NCI-H774 (cell line): ENCODE measurements at places on chromosomes 4 and X.

GRCh38 chr4:38791010-38791409 is 8.2 kb upstream of the TLR10 start:
- no peak for DNase-seq

DNA sequence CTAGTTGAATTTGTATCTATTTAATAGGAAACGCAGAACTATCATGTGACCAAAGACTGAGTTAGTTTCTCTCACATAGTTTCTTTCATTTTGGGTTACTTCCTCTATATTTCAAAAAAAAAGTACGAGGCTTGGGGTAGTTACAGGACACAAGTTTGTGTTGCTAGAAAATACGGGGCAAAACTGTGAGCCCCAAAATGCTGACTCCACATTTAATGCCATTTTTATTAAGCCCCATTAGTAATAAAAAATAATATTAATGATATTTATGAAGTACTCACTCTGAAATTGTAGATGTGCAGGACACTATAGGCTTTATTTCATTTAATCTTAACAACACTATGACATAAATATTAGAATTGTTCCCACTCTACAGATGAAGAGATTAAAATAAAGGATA is 268.6 kb downstream of the DTHD1 start:
- no peak for DNase-seq

- no peak for DNase-seq
Measured at GRCh38 chr4:106315476-106315967, 487 bp downstream of the TBCK start.

GRCh38 chr4:6912441-6912840 is 2.8 kb downstream of the TBC1D14 start:
- DNase-seq = no peak

GRCh38 chr4:17817027-17817426 is 6.2 kb downstream of the NCAPG start:
- DNase-seq = no peak

DNA sequence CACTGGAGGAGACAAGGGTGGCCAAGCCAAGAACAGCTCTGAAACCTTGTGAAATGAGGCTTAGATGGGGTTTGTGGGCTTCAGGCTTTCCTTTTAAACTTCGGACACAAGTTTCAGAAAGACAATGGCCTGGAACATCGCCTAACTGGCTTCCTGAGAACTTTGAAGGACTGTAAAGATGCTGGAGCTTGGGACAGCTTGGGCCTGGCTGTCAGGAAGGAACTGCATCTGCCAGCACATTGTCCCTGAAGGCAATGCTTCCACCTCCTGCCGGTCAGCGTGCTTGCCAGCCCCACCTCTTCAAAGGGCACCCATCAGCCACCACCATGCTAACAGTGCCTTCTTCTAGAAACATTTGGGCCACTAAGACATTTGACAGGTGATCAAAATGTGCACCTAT is 107.9 kb downstream of the DRD5 start:
- DNase-seq = no peak

- DNase-seq = no peak
Measured at GRCh38 chrX:7062903-7063302, 84.6 kb upstream of the STS start.

DNA sequence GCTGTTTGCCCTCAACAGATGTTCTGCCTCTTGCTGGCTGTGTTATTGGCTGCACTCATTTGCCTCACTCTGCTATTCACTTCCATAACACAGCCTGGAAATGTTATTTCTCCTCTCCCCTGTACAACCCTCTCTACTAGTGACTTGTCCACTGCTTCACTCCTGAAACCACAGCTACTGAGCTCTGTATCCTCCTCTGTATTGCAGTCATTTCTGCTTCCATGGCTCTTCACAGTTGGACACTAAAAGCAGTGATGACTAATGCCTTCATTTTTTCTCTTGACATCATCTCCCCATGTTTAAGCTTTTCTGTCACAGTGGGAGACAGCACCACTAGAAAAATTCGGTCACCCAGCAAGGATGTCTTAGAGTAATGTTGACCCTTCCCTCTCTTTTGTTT is 123.0 kb upstream of the PPP1R2C start:
- DNase-seq = no peak

- DNase-seq = no peak
Measured at GRCh38 chr4:74109870-74110605, 11.0 kb upstream of the CXCL2 start.

DNA sequence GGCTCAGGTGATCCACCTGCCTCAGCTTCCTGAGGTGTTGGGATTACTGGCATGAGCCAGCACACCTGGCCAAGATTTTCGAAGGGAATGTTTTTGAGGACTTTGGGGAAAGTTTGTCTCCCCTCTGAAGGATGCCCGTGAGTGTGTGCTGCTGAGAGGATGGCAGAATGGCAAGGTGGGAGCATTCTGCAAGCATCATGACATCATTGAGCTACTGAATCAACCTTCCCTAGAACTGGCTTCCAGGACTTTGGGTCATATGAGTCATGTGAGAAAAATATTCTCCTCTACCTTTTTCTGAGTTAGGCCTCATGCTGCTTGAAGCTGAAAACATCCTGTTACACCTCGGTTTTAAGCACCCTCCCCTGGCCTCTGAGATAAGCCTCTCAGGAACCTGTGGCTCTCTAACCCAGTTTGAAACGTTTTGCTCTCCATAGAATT is 31.0 kb downstream of the TMEM131L start:
- DNase-seq = no peak

GRCh38 chr4:150990250-150990649 is 24.8 kb downstream of the LRBA start:
- DNase-seq = no peak

DNA sequence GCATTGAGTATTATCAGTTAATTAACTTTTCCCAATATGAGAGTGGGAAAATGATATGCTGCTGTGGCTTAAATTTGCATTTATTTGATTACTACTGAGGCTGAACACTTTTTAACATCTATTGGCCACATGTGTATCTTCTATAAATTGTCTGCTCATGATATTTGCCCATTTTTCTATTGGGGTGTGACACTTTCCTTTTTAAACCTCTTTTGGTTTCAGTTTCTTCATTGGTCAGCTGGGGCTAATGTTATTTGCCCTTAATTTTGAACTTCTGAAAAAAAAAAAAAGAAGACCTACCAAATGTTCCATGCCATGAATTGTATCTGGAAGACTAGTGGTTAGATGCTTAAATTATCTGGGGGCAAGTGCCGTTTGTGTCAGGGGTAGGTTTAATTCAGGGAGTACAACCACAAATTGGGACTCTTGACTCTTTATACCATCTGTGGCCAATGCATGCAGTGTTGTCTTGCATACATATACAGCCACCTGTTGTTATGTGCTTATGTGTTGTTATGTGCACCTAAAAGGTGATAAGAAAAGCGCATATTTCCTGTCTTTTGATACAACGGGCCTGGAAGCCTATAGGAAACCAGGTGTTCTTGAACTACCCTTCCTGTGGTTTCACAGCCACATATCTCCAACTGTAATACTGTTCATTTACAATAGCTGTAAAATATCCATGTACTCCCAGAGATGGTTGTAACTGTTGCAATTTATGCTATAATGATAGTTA is 49.0 kb downstream of the SH2D1A start:
- DNase-seq = no peak

DNA sequence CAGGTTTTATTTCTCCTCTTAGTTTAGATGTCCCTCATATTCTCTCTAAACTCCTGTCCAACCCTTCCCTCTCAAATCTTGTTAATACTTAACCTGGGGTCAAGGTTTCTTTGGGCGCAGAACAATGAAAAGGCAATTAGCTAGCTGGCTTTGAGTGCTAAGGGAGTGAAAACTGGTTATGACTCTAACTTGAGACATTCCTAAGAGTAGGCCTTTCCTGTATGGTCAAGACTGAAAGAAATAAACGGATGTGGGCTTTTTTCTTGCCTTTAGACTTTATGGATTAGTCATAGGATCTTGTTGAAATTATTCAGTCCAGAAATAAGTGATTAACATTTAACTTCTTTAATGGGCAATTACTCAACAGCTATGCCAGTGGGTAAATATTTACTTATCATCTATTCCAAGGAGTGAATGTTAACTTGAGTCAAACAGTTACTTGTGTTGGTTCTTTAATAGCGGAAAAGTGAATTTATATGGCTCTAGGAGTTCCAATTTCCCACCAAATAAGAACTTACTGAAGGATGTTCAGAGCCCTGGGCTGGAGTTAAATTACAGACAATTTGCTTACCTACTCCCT is 141.7 kb upstream of the SCML1 start:
- no peak for DNase-seq

- DNase-seq = no peak
Measured at GRCh38 chr4:141971869-141972268, 335.5 kb downstream of the IL15 start.

DNA sequence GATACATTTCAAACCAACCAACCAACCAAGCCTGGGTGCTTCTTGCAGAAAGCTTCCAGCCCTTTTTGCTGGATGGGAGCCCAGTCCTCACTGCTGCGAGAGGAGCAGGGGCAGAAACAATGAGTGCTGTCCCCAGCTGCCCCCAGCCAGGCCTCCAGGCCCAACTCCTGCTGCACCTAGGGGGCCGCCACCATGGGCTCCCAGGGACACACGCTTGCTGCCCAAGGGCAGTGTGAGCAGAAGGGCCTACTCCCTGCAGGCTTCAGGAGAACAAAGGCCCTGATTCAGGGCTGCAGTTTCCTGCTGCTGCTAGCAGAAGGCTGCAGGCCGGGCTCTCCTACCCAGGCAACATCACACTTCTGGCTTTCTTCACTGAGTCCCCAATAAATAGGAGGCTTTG is 37.7 kb upstream of the ENPP6 start:
- DNase-seq = no peak

DNA sequence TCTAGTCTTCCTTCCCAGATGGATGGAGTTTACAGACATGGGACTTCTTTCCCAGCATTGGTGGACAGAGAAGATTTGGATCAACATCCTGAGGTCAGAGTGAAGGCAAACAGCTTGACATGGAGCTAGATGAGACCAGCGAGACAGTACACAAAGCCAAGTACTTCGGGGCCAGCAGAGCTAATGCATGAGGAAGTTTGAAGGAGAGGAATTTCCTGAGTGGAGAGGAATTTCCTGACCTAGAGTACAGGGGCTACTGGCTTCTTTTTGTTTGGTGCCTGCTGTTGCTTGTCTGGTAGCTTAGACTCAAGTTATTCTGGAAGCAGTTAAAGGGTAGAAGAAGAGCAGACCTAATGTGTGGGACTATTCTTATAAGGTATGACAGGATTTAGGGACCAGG is 69.1 kb upstream of the EOLA2 start:
- DNase-seq = no peak

GRCh38 chr4:46249516-46249915 is 125.7 kb upstream of the GABRG1 start:
- no peak for DNase-seq

DNA sequence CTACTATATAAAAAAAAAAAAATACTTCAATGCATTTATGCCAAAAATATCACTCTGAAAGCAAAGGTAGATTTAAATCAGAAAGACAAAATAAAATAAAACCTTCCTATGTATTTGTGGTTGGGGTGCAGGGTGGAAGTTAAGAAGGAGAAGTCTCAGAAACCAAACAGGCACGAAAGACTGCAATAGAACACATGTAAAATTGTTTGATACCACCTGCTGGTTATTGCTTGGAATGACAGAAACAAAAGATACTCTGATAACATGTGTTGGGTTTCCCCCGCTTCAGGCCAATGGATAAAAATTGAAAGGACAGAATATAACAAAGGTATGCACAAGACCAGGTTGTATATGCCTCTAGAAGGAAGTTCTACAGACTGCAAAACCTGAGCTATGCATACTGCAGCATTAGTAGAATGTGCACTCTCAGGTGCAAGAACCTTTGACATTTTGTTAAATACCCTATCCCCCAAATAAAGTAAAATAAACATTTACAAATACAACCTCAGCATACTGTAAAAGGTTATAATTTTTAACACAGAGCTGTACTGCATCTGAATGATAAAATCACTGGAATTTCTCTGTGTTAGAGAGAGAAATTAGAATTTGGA is 118.8 kb downstream of the GABRA2 start:
- DNase-seq = no peak

DNA sequence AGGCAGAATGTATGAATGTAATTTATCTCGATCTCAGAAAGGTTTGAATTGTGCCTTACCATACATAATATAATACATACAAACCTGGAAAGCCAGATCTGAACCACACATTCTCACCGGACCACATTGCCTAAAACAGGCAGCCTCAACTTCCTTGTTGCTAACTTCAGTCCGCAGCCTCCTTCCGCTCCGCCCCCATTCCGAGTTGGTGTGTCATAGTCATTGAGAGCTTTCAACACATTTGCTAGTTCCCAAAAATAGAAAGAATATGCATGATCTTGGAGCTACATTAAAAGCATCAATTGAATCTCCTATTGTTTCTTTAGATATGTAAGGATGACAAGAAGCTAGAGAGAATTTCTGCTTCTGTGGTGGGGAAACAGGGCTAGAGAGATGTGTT is 127.2 kb downstream of the ARHGEF9 start:
- no peak for DNase-seq

DNA sequence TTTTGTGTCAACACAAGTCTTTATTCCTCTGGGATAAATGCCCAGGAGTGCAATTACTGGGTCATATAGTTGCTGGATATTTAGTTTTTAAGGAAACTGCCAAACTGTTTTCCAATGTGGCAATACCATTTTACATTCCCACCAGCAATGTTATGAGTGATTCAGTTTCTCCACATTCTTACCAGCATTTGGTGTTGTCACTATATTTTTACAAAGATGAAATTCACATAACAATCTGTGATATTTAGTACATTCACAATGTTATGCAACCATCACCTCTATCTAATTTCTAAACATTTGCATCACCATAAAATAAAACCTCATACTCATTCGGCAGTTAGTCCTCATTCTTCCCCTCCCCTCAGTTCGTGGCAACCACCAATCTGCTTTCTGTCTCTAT is 75.0 kb downstream of the MAMLD1 start:
- DNase-seq = no peak

DNA sequence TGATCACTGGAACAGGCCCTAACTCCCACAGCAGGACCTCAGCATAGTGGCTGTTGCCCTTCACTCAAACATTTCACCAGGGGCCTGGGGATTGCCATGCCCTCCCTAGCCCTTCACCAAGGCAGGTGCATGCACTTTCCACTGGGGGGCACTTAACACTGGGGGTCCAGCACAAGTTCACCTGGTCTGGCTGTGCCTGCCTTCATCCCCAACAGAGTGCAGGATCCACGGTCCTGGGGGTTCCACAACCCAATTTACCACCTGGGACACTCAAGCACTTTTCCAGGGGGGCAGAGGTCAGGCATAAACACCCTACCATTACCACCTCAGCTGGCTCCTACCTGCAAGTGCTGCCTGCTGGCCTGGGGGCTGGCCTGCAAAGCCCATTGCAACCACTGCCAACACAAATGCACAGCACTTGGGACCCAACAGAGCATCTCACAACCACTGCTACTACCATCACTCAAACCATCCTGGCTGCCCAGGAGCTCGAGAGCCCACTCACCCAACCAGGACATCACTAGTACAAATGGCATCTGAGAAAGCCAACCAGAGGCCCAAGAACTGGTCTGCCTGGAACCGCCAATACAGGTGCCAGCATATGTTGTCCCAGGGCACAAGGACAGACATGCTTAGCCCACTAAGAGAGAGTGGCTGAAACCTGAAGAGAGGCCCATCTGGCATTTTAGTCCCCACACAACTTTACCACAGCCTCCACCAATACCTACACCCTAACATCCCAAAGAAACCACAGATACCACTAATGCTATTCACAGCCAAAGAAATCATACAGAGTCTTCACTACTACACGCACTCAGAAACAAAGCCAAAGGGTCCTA is 43.1 kb downstream of the NAT8L start:
- DNase-seq = no peak
